ENCODE measurements at places on chromosomes 2 and 18. TPM values are rescaled to one million over a fixed set of nuclear protein-coding genes. Genes with fewer than 3 reads are reported as not detected.

STPG4 gene
- total RNA-seq: not detected

- DNase-seq: no peak
These were observed 42.5 kb upstream of the LCLAT1 start for GRCh38 chr2:30404319-30405259.

DNA sequence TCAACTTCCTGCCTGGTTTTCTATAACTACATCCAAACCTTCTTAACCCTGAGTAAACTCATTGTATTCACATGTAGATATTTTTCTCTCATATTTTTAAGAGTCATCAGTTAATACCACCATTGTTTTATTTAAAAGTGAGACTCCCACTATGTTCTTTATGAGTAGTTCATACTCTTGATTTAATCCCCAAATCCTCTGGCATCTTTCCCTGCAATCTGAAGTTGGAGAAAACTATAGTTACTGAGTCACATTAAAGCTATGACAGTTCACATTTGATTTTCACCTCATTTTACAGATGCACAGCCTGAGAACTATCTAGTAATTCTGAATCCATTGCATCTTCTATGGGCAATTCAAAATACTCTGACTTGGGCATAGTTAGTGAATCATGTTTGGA, 1358.7 kb upstream of the NRXN1 start:
- no peak for DNase-seq

DNA sequence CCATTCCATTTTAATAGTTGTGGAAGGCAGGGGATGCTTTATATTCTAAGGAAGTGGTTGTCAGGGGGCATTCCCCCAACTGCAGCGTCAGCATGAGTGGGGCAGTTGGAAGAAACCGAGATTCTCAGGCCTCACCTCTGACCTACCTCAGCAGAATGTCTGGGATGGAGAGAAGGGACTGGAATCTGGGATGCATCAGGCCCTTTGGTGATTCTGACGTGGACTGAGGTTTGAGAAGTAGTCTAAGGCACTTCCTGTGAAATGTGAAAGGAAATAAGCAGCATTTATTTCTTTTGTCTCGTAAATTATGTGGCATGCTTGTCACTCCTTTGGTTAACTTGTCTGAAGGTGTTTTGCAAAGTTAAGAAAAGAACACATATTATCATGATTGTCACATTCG, 540.7 kb upstream of the NETO1 start:
- no peak for DNase-seq

- no peak for DNase-seq
These were observed 51.3 kb downstream of the MYO7B start for GRCh38 chr2:127586746-127587295.

- DNase-seq: no peak
These were observed 18.6 kb downstream of the EHBP1 start for GRCh38 chr2:62724106-62724505.

DNA sequence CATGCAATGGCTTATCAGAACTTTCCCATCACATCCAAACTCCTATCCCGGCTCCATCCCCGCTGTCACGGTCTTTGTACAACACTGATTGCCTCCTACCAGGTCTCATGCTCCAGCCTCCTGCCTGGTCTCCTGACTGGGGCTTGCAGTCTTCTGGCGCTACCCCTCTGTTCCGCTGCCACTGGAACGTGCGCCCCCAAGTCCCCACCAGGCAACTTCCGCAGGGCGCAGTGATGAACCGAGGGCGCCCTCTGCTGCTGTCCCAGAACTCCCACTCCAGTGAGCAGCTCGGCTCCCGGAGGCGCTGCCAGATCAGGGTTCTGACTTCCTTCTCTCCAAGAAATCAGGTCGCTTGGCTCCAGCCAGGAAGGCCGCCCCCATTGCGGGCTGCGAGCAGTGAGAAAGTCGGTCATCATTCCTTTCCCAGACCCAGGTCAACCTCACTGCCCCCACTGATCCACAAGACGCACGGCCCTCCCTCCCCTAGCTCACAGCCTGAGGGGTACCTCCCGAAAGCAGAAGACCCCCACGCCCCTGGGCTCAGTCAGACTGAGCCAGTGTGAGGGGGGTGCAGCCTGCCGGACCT, 43.9 kb upstream of the RAB11FIP5 start:
- no peak for DNase-seq

PNO1 gene
- total RNA-seq: 18.9 TPM

DNA sequence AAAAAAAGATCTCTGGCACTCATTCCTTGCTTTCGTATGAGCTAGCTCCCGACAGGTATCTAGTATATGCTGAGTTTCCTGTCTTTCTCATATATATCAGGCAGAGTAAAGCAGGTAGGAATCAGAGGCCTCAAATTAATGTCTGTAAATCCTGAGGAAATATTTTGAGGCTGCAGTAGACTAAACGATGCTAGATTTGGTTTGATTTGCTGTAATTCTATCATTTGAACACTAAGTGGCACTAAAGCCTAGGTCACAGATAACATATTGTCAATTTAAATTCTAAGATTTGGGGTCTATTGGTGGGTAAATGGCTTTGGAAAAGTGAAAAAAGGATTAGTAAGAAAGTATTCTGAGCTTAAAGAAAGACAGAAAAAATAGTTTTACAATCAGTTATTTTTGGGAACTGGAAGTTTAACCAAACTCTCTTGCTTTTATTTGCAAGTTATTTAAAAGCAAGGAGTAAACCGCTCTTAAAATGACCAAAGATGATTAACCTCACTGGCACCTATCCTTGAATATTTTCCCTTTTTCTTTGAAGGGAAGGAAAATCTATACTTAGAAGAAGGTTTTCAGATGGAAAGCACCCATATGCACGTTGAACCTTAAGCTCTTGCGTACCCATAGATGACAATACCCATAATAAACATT, 37.6 kb upstream of the SLC4A10 start:
- DNase-seq: no peak

NEU4 gene
- total RNA-seq: 0.33 TPM

KHK gene
- total RNA-seq: 4.1 TPM

ABCG8 gene
- 0.15 TPM for total RNA-seq

DNA sequence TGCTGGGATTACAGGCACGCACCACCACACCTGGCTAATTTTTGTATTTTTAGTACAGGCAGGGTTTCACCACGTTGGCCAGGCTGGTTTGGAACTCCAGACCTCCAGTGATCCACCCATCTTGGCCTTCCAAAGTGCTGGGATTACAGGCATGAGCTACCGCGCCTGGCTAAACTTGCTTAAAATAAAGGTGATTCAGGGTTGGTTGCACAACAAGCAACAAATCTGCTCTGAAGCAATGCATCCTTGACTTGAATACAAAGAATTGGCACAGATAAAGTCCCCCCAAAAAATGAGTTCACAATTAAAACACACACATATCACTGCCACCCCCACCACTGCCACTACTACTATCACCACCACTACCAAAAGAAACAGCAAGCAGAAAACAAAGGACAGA, 34.9 kb downstream of the CCDC88A start:
- no peak for DNase-seq

DNA sequence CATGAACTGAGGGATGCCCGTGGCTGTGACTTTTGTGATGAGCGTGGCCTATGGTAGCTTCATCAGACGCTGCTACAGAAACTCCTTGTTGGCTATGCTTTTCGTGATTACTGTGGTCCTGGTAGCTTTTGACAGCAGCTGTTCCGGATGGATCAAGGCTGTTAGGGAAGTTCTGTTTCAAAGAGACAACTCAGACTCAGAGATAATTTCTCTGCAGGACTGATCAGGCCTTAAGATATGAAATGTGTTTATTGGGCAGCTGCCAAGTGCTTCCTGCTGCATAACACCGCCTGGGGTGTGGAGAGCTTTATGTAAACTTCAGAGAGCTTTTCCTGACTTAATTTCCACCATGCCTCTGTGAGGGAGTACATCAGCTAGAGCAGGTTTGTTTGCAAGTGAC, 243.8 kb downstream of the TSN start:
- DNase-seq: no peak

IL36B gene
- total RNA-seq: not detected

HAAO gene
- 5.9 TPM for total RNA-seq

GRCh38 chr2:164717000-164717803, 95.9 kb upstream of the GRB14 start:
- no peak for DNase-seq

DNA sequence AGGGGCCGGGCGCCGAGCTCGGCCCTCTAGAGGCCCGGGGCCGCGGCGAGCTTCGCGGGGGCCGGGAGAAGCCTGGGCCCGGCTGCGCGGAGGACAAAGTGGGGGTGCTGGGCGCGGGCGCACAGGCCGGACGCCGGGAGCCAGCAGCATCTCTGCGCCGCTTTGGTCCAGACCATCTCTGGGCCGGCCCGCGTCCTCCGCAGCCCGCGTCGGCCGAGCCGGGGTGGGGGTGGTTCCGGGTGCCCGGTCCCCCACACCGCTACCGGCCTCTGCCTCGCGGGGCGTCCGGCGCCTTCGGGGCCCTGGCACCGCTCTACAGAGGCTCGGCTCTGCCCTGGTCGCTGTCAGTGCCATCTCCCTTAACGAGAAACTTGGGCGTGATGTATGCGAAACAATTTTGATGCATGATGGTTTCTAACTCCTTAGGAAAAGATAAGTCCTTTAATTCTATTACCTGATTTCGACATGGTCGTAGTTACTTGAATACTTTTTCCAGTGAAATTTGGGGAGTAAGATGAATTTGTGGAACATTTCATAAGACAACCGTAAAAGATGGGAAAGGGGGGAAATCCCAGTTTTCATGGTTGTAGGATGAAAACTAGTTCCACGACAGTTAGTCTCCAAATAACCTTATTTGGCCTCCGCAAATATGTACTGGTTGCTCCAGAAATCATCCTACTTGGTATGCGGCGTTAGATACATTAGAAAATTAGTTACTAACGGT, 562 bp downstream of the TWSG1 start:
- DNase-seq: peak; percentile 53

- peak; percentile 76 for DNase-seq
These were observed 123.9 kb upstream of the SLC1A4 start for GRCh38 chr2:64865073-64865830.

CKAP2L gene
- not detected for total RNA-seq

DNA sequence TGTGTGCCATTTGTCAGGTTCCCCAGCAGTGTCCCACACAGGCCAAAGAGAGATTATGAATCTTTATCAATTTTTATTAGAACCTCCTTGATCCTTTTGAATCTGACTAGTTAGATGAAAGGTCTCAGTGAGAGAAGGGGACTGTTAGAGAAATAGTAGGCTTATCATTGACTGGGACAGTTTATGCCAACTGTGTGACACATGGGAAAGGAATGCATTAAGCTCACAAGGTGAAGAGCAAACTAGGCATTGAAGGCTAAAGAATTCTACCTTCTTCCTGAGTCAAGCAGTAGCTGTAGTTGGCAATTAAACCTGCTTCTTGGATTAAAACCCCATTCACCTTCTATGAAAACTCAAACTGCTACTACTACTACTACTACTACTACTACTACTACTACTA, 389.6 kb upstream of the CDH19 start:
- no peak for DNase-seq

- no peak for DNase-seq
These were observed 49.0 kb downstream of the FAM168B start for GRCh38 chr2:131044075-131044756.

XDH gene
- total RNA-seq: 6.9 TPM

DNA sequence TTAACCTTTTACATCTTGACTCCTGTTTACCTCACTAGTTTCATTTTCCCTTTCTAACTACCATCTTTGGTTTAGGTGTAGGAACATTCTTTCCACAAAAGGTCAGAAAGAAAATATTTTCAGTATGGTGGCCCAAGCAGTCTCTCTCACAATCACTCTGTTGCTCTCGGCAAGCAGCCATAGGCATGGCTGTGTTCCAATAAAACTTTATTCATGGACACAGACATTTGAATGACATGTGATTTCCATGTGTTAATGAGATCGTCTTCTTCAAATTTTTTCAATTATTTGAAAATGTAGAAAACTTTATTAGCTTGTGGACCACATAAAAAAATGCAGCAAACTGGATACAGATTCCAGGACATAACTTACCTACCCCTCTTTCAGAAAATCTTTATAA, 109.7 kb upstream of the CNTNAP5 start:
- DNase-seq: no peak

GRCh38 chr2:239534581-239535412, 134.0 kb upstream of the HDAC4 start:
- DNase-seq: no peak

DNA sequence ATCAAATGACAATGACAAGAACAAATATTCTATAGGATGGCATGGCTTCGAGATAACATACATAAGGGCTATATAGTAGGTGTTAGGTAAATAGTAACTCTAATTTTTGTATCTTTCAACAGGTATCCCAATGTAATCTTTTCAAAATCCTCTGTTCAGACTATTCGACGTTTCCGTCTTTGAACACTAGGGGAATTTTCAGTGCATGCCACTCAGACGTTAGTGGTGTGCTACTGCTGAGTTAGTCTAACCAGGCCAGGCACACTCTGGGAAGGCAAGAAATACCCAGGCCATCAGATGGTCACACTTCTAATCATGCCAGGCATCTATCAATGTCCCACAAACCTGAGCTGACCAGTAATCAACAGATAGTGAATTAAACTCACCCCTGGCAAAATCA, 14.6 kb upstream of the CREG2 start:
- DNase-seq: no peak

GRCh38 chr18:79438898-79439627, 43.3 kb downstream of the NFATC1 start:
- DNase-seq: no peak

GRCh38 chr2:160266037-160266551, 66.0 kb upstream of the ITGB6 start:
- no peak for DNase-seq

- no peak for DNase-seq
These were observed 862.1 kb upstream of the CELF4 start for GRCh38 chr18:38427736-38428135.

DNA sequence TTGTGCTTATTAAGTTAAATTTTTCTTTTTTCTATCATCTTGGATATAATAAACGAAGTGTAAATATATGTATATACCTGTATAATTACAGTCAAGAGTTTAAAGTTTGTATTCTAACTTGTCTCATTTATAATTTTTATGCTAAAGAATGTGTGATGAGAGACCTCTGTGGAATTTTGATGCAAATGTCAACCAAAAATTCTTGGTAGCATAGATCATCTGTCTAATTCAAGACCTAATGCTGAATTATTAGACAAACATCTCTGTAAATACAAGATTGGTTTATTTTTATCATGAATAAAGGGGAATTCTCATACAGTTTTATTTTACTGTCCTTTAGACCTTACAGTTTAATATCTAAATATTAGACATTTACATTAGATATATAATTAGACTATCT, 149.2 kb upstream of the VWC2L start:
- no peak for DNase-seq

- DNase-seq: no peak
These were observed 15.2 kb downstream of the KCNJ3 start for GRCh38 chr2:154713675-154714074.

- DNase-seq: no peak
These were observed 22.2 kb downstream of the GALR1 start for GRCh38 chr18:77271576-77272481.

DNA sequence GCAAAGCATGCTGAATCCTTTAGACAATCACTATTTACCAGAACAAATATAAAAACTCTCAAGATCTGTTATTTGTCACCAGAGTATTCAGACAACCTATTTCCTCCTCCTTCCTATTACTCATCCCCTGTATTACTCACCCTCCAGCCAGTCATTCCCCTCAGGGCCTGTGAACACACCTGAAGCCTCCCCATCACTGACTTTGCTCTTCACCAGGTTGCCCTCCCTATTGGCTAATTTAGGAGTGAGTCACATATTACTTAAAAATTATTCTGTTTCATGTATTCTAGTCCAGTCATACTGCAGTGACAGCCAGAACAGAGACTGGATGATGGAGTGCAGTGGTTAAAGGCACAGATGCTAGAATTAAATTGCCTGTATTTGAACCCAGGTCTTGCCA, 3.7 kb upstream of the ATG16L1 start:
- no peak for DNase-seq

Data from breast epithelium (tissue), 4 donors.